KBM-7 (cell line): ENCODE measurements at places on chromosomes 12 and 14.
A peak's percentile ranks its signal among the peaks of the same experiment; 100 is the strongest.

DNA sequence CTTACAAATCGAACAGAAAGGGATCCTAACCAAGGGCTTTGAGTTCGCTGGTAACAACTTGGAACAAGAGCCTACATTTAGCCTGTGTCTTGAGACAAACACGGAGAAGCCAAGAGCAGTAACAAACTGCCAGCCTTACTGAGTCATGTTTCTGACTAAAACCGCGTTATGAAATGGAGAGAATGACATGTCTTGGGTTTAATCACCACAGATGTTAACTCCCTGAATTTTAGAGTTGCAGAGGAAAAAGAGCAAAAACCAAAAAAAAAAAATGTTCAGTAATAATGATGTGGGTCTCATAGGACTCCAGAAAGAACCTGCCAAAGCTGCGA is 1.0 kb downstream of the BLTP3B start:
- peak; percentile 65 for DNase-seq

- peak; percentile 15 for DNase-seq
Observed at GRCh38 chr12:12481631-12482030, 81.0 kb downstream of the DUSP16 start.

DNA sequence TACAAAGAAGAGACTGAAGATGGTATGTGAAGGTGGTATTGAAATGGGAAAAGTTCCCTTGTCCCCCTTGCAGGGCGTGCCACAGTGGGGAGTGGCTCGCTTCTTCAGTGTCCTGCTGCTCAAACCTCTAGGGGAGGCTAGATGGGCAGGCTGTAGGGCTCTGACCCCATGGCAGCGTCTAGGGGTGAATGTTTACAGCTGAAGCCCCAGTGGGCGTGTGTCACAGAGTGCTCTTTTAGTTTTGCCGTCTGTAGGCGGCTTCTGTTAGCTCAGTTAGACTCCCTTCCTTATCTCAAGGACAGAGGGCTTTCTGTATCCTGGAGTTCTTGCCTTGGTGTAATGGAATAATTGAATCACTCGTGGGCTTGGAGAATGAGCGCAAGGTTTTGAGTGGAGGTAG is 266.2 kb downstream of the RAD51B start:
- no peak for DNase-seq

DNA sequence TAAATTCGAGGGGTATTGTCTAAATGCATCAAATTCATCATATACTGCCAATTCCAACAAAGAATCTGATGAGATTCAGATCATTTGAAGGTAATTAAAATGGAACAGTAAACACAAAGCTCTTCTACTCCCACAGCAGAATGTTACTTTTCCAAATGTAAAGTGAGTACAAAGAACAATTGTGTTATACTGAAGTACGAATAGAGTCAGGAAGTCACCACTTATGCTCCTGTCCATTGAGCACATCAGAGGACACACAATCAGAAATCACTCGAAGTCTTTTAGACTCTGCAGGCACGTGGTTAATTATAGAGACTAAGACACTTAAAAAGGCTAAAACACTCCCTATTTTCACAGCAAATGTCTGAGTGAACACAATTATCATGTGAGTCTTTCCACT is 388.5 kb upstream of the MIS18BP1 start:
- no peak for DNase-seq

DNA sequence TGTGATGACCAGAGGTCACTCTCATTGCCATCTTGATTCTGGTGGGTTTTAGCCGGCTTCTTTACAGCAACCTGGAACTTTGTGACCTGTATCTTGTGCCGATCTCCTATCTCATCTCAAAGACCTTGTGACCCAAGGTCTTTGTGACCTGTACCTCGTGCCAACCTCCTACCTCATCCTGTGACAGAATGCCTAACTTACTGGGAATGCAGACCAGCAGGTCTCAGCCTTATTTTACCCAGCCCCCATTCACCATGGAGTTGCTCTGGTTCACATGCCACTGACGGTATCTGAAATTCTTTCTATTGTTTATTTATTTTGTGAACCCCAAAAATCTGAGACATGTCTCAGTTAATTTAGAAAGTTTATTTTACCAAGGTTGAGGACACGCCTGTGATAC is 7.4 kb upstream of the HSPB8 start:
- DNase-seq, result no peak

- no peak for DNase-seq
Observed at GRCh38 chr12:91009319-91009950, 4.7 kb upstream of the EPYC start.

DNA sequence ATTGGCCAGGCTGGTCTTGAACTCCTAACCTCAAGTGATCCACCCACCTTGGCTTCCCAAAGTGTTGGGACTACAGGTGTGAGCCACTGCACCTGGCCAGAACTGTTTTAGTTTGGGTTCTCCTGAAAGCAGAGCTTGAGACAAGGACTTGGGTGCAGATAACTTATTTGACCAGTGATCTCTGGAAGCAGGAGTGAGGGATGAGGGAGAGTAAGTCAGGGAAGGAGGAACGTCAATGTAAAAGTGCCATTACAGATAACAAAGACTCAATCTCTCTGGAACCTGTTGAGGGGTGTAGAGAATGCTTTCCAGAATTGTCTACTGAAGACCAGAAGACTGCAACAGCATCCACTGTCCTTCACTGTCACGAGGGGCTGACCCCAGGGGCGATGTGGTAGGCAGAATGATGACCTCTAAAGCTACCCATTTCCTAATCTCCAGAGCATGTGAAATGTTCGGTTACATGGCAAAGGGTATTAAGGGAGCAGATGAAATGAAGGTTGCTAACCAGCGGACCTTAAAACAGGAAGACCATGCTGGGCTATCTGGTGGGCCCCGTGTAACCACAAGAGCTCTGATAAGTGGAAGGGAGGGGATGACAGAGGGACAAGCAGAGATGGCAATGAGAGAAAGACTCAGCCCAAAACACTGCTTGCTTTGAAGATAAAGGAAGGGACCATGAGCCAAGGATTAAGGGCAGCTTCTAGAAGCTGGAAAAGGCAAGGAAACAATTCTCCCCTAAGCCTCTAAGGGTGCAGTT is 207.8 kb downstream of the RBM19 start:
- DNase-seq, result no peak

DNA sequence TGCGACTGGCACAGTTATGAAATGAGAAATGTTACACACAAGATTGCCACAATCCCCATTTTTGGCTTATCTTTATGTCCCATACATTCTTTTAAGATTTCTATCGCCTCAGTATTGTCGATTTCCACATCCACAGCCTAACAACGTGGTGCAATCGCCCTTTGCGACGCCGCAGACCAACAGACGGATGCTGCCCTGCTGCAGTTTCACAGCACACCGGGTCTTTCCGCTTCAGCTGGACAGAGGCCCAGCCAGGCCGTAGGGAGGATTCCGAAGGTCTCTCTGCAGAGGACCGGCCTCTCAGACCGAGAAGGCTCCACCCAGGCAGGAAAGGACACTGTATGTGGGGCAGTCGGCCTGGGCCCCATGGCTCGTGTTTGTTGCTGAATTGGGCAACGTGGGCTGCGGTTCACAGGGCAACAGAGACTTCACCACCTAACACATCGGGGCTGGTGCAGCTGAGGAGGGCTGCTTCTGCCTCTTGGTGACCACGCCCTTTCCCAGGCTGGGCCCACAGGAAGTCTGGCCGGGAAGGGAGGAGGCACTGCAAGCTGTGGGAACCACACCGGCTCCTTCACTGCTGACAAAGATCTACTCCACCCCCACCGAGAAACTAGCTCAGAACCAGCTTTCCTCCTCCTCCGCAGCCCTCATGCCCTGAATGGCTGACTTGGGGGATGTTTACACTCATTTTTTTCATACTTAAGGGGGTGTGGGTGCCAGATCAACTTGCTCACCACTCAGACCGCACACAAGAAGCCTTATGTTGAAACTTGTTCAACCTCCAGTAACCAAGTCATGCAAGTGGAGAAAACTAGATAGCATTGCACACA is 32.9 kb upstream of the MDM1 start:
- peak; percentile 100 for DNase-seq

DNA sequence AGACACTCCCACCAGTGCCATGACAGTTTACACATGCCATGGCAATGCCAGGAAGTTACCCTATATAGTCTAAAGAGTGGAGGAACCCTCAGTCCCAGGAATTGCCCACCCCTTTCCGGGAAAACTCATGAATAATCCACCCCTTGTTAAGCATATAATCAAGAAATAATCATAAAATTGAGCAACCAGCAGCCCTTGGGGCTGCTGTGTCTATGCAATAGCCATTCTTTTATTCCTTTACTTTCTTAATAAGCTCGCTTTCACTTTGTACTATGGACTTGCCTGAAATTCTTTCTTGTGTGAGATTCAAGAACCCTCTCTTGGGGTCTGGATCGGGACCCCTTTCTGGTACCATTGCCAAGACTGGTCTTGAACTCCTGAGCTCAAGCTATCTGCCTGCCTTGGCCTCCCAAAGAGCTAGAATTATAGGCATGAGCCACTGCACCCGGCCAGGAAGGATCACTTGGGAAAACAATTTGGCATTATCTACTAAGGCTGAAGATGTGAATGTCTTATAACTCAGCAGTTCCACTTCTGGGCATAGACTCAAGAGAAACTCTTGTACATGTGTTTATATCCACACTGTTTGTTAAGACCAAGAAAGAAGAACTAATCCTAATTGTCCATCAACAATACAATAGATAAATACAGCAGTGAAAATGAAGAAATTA is 35.9 kb upstream of the CEP83 start:
- DNase-seq, result no peak

GRCh38 chr14:33287189-33287588 is 348.5 kb downstream of the NPAS3 start:
- no peak for DNase-seq
